Stimulated activated CD4-positive, alpha-beta T cell treated with anti-CD3 and anti-CD28 coated beads, TNF-alpha, amount 100 ng/mL, for 24 hours (primary cell): ENCODE measurements at places on chromosomes 12 and 14.

DNA sequence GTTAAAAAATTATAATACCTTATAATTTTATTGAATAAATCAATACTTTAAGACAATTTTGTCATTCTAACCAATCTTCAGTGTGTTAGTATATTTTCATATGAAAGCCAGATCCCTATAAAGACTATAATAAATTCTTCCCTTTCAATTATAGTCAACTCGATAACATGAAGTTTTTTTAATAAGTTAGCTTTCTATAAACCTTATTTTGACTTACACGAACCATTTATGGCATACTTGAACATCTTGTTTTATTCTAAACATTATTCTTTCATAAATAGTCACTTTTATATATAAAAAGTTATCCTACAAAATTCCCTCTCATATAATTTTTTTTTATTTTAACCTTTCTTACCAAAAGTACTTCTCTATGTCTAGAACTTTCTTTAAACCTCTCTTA lies 1002.3 kb downstream of the TMEM121 start:
- no peak for DNase-seq

DNA sequence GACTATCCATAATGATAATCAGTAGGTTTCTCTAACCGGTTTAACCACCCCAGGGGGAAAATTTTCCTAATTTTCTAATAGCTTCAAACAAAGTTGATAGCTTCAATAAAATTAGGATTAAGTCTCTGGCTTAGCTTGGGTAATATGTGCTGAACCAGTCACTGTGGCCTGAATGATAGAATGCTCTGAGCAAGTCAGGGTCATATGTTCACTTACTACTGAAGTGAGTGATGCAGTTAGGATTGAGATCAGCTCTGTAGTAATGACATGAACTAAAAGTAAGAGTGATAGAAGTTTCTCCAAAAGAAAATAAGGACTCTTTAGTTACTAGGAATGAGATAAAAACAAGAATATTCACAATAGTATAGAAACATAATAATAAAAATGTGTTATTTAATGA lies 32.6 kb downstream of the ETNK1 start:
- DNase-seq = no peak

DNA sequence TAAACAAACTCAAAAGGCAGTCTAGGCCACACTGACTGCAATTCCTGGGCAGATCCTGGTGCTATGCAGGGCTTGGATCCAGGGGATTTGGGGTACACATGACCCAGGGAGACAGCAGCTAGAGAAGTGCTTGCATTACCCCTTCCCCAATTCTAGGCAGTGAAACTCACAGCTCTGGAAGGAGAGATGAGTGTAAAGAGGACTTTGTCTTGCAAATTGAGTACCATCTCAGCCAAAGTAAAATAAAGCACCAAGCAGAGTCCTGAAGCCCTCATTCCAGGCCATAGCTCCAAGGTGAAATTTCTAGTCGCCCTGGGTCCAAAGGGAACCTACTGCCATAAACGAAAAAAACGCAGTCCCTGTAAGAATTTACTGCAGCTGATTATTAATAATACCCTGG lies 644.9 kb upstream of the FLRT2 start:
- no peak for DNase-seq

DNA sequence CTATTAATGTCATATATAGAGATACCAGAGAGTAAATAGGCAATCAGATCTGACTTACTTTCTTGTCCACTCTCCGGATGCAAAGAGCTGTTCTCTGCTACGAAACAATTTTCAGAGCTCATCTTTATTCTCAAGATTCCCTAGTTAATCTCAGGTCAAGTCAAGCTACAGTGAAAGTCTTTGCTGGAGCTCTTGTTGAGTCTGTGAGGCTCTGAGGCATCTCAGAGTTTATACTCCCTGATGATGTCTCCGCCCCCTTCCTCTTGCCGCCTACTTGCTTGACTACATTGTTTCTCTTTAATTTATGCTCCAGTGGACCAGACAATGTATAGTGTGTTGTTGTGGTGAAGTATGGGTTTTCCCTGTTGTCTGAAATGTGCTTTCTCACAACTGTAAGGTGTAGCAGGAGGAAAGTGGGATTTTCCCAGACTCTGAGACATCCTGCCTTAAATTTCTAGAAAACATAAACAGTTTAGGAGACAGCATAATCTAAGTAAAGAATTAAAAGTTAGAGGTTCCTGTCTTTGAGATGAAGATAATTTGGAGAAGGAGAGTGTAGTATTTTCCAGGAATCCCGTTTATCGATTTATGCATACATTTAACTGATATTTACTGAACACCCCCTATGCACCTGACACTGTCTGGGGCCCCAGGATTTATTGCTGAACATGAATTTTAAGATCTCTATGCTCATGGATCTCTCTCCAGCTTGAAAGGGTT lies at the start of gene CD69:
TSS of gene CD69 (minus strand) at position 203 of the 720 bp plus-strand sequence. CDS start at position 122, 81 bp downstream.
- peak; percentile 80 for DNase-seq

- no peak for DNase-seq
Measured at GRCh38 chr12:106106892-106107291, 31.9 kb downstream of the NUAK1 start.

- no peak for DNase-seq
Measured at GRCh38 chr14:100302616-100303015, 3.6 kb downstream of the SLC25A29 start.

DNA sequence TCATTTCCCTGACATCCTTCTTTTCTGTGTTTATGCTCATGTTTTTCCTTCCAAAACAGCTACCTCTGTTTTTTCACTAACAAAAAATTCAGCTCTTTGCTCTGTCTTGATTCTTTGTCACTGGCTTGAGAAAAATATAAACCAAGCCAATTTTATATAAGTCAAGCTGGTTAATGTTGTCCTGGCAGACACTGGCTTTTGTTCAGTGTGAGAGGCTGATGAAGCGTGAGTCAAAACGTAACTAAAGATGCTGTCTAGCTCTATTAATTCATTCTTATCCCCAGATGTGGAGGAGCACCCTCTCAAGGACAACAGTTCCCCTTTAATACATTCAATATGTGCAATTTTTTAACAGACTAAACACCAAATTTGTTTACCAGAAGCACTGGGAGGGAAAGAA lies 15.8 kb downstream of the TSPAN8 start:
- no peak for DNase-seq

DNA sequence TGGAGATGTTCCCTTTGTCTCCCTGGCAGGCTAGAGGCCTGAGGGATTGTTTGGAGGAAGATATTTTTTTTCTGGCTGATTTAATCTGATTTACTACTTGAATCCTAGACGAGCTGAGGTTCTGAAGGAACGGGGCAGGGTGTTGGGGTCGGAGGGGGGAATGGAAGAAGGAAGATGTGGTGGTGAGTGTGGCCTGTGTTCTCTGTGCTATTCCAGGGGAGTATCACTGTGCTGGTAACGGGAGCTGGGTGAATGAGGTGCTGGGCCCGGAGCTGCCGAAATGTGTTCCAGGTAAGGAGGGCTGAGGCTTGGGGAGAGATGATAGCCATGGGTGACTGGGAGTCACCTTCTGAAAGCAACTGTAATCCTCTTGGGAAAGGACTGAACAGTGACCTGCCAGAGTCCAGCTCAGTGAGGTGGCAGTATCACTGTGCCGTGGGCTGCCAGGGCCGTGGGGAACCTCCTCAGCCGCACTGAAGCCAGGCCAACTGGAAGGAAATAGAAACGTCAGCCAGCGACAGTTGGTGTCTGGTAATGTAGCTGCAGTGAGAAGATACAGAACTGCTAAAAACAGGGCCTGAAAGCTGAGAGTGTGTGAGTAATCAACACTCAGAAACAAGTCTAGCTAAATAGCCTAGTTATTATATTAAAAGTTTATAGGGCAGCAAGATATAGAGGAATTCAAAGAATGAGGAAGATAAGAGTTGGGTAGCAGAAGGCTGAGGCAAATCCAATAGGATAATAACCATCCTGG lies 7.9 kb downstream of the C1S start:
- DNase-seq = no peak

DNA sequence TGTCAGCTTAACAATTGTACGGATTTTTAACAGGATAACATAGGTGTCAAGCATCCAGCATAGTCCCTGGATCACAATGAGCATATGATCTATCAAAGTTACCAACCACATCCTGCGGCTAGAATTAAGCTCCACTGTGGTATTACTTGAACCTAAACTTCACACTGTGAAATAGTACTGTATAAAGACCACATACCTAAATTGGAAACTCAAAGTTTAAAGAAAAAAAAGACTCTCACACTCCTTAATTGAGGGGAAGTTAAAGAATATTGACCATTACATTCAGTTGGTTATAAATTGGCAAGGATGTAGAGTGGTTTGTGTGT lies 133.0 kb upstream of the PZP start:
- DNase-seq = no peak

DNA sequence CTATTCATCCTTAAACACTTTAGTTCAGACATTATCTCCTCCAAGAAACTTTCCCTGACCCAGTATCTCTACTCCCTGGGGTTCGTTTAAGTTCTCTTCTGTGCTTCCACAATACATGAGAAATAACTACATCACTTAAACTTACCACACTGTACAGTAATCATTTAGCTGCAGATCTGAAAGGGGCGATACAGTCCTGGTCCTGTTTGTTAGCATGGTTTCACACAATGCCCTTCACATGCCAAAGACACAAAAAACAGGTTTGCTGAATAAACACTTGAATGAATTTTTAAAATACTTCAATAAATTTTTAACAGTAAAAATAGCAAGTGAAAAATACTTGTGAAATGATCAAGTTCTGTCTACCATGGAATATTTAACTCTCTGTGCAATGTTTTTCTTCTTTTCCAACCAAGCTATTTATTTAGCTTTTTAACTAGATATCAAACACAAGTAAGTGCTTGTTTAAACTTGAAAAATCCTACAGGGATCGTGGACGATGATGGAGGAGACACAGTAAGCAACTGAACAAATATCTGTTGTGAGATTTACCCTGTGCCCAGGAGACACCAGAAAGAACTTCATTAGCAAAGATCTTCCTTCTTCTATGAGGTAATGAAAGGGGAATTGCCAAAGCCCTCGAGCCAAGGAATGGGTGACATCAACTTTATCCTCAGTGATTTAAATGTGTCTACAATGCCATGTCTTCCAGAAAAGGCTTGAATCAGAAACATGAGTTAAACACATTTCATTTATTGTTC lies 255.6 kb upstream of the GRIP1 start:
- no peak for DNase-seq
